Activated CD4-positive, alpha-beta T cell treated with anti-CD3 and anti-CD28 coated beads, Interleukin-10, Interleukin-2, amounts not matched to agents 100 ng/mL and 50 ng/mL, durations not matched to agents 16 hours and 8 hours (primary cell): ENCODE measurements at places on chromosomes 4 and X.

DNA sequence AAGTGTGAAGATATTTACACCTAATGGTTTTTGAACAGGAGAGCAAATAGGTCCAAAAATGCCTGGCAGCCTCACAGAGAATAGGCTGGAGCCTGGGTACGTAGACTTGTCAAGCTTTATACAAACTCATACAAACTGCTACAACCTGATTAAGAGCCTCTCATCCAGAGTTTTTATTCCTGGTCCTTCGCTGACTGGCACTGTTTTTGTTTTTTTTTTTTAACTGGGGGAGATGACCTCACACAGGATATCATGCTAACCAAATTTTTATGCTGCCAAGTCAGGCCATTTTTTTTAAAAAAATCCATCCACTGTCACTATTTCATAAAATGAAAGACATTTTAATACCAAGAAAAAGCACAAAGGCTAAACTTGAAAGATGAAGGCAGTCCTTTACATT lies 1.9 kb downstream of the FAM114A1 start:
- no peak for DNase-seq

DNA sequence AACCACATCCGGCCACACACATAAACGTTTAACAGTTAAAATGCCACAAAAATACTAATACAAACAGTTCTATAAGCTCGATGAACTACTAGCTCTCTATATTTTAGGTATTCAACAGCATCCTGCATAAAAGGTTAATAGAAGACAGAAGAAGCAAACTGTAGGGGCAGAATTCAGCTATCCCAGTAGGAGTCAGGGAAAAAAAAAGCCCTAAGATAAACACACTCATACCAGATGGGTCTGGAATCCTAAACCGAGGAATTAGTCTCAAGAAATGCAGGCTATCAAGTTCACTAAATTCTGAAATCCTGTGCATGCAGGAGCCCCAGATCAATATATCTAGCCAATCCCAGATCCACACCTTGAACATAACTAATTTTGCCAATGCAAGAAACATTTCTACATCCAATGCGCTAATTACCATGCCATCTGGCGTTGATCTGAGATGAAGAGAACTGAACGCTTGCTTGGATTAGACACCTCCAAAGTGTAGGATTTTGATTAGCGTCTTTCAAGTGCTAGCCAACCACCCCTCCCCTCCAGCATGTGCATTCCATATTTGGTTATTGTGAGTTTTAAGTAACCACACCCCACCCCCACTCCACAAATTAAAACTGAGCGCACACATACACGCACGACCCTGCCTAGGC lies 512.2 kb upstream of the INTU start:
- no peak for DNase-seq

DNA sequence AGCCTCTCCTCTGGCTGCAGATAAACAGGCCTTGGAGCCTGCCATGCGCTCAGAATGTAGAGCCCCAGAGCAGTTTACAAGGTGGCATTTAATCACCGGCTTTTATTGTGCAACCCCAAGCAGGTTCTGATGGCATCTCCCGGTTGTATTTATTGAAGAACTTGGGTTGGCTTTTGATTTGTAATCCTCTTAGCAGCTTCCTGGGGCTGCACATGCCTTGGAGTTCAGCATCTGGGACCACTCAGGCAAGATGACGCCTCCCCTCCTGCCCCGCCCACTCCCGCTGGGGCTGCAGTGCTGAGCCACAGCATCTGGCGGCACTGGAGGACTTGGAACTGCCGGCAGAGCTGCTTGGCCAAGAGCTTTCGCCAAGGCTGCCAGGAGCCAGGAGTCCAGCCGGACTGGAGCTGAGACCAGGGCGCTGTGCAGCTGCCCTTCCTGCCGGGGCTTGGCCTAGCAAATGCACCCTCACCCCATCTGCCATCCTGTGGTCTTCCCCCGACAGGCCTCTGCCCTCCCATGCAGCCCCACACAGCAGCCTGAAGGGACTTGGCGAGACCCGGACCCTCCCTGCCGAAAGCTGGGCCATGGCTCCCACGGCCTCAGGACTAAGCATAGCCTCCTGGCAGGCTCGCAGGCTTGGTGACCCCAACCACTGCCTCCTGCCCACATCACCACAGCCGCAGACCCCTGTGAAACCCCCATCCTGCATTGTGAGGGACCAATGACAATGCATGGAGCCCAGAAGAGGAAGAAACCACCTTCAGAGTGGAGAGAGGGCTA lies 5.4 kb downstream of the HTRA3 start:
- no peak for DNase-seq

- DNase-seq, result no peak
These were observed 145.5 kb downstream of the PCDH7 start for GRCh38 chr4:30865691-30866090.

GRCh38 chrX:96387801-96388200 lies 296.8 kb upstream of the DIAPH2 start:
- DNase-seq, result no peak

DNA sequence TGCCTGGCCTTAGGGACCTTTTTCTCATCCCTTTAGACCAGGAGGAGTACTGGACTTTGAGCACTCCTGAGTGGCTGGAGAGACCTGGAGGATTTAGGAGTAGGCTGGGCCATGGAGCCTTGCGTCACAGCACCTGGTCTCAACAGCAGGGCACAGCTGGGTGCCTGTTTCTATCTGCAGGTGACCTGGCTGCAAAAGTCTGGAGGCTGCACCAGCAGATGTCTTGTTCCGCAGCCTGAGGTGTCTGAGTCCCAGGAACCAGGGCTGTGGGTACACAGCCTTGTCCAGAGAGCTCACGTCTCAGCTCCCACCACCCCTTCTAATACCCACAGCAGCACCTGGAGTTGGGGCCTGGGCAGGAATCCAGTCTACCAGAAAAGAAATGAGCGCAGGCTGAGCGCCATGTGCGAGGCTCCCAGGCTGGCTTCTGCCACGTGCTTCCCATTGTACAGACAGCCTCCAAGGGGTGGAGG lies 5.0 kb upstream of the NSD2 start:
- DNase-seq, result no peak

DNA sequence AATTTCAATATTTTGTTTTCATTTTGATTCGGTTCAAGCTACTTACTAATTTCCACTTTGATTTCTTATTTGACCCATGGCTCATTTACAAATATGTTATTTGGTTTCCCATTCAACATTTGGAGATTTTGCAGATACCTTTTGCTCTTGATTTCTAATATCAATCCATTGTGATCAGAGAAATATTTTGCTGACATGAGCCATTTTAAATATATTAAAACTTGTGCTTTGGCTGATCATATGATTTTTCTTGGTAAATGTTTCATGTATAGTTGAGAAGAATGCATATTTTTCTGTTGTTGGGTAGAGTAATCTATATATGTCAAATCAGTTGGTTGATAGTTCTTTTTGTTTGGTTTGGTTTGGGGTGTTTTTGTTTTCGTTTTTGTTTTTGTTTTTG lies 95.0 kb downstream of the GASK1B start:
- DNase-seq, result no peak

- DNase-seq, result no peak
These were observed 948.7 kb downstream of the PCDH18 start for GRCh38 chr4:136583567-136583966.

DNA sequence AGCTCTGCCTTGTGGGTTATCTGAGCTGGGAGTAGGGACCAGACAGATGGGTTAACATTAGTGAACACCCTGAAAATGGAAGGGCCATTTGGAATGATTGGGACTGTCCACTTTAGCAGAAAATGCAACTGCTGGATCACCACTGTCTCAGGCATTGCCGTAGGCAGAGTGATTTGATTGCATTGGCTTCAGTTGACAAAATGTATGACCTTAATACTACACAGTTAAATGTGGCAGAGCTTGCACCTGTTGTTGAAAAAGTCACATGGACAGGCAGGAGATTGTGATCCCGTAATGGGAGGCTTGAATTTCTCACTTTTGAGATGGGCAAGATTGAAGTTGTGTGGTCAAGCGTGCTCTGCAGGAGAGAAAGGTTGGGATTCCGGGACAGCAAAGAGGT lies 166.5 kb upstream of the PUDP start:
- DNase-seq, result no peak

DNA sequence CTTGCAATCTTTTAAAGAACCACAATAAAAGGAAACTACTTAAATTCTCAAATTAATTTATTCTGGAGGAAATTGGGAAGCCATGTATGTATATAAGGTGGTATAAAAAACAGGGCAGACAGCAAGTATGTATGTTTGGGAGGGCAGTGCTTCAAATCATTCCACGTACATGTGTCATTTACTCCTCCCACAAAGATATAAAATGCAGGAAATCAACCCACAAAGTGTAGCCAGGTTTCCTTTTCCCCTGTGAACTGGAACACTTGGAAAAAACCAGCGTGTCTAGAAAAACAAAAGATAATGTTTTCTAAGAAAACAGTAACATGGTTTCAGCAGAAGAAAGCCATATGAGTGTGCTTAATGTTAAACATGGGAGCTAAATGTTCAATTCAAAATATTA lies 156.7 kb upstream of the FAM47A start:
- no peak for DNase-seq

- no peak for DNase-seq
These were observed 797.0 kb downstream of the PCDH19 start for GRCh38 chrX:99613041-99613440.

- no peak for DNase-seq
These were observed 954.1 kb upstream of the INTU start for GRCh38 chr4:126678618-126679017.

DNA sequence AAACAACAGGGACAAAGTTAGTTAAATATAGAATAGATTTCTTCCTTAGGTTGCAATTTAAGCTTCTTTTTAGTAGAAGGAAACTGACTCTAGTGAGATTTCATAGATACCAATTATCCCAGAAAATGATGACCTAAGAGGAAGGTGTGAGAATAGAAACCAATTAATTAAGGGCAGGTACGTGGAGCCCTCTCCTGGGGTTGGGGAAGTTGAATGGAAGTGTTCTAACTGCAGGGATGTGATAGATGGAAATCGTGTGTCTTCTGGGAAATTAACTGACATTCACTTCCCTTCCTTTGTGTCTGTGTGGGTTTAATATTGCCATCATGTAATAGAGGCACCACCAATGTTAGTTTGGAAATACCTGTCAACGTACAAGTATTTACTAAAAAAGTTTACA lies 204.1 kb upstream of the ANK2 start:
- no peak for DNase-seq

GRCh38 chrX:123339221-123339905 lies 155.3 kb downstream of the GRIA3 start:
- peak; percentile 18 for DNase-seq

GRCh38 chrX:104098151-104098808 lies 14.0 kb upstream of the ZCCHC18 start:
- DNase-seq, result peak; percentile 70

GRCh38 chr4:1792832-1793495 lies at the start of gene FGFR3:
FGFR3 (plus strand) TSS chr4:1793293; CDS start chr4:1793935, 642 bp downstream.
- DNase-seq, result peak; percentile 34

DNA sequence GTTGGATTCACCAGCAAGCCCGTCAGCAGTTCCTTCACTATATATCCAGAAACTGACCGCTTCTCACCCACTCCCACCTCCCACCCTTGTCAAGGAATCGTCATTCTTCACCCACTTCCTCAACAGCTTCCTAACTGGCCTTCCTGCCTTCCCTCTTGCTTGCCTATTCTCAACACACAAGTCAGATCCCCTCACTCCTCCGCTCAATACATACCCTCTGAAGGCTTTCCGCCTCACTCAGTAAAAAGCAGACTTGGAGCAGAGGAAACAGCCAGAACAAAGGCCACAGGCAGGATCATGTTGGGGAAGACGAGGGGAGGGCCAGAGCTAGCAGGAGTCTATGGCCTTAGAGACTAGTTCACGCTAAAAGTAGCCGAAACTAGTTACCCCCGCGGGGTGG lies 23.7 kb downstream of the RWDD4 start:
- no peak for DNase-seq

GRCh38 chr4:167826281-167826680 lies 266.1 kb upstream of the ANXA10 start:
- DNase-seq, result no peak

GRCh38 chrX:150771116-150771515 lies 77.9 kb downstream of the MTMR1 start:
- no peak for DNase-seq

- DNase-seq, result no peak
These were observed 512.8 kb downstream of the ANKRD50 start for GRCh38 chr4:124199755-124200154.

GRCh38 chr4:53039741-53040458 lies 177.8 kb downstream of the RASL11B start:
- DNase-seq, result no peak

DNA sequence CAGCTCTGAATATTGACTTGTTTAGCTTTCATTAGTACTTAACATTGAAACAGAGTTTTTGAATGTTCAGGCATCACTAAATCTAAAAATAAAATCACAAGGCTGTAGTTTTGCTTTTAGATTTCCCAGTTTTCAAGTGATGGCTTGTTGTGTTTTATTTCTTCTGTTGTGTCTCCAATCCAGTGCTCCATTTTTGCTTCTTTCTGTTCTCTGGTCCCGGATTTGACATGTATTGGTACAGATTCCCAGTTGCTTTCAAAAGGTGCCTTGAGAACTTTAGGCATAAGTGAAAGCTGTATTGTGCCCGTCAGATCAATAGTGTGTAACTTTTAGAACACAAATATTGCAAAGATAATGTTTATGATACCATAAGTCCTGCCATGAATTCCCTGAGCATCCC lies 53.2 kb downstream of the ARHGAP10 start:
- no peak for DNase-seq

- no peak for DNase-seq
These were observed 234.1 kb downstream of the STIM2 start for GRCh38 chr4:27094783-27095182.
